MG63 (cell line): ENCODE measurements at places on chromosomes 6 and 20.

GRCh38 chr6:7152462-7152861 is 44.7 kb downstream of the RREB1 start:
- no peak for DNase-seq

DNA sequence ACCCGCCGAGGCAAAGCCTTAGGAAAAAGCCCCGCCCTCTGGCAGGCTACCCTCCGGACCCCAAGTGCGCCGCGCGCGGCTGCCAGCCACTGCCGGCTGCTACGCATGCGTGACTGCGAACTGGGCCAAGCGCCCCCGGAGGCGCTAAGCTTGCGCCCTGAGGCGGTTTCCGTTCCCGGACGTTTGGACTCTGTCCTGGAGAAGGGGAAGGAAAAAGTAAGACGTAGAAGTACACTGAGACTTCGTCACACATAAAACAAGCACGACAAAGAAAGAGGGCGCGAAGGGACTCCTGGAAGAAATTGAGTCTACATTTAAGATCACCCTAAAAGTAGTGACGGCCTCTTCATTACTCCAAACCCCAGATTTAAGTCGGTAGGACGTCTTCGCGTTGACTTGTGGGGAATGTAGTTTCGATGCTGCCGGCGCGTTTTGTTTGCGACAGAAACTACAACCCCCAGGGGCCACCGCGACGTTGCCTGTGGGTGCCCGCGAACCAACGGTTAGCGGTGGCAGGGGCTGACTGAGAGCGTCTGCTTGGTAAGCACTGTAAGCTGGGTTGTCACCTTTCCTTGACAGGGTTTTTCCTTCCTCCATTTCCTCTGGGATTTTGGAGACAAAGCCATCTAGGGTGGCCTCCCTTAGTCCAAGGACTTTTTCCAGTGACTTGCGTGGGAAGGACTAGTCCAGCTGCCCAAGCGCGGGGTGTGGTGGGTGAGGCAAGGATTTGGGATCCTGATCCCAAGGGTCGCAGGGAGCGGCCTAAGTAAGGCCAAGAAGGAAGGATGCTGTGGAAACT is at the start of gene CEP57L1:
Gene CEP57L1 (plus strand): TSS at position 472 of the 799 bp plus-strand sequence. CDS start 49,715 bp downstream, outside the sequence.
- peak; percentile 98 for DNase-seq

DNA sequence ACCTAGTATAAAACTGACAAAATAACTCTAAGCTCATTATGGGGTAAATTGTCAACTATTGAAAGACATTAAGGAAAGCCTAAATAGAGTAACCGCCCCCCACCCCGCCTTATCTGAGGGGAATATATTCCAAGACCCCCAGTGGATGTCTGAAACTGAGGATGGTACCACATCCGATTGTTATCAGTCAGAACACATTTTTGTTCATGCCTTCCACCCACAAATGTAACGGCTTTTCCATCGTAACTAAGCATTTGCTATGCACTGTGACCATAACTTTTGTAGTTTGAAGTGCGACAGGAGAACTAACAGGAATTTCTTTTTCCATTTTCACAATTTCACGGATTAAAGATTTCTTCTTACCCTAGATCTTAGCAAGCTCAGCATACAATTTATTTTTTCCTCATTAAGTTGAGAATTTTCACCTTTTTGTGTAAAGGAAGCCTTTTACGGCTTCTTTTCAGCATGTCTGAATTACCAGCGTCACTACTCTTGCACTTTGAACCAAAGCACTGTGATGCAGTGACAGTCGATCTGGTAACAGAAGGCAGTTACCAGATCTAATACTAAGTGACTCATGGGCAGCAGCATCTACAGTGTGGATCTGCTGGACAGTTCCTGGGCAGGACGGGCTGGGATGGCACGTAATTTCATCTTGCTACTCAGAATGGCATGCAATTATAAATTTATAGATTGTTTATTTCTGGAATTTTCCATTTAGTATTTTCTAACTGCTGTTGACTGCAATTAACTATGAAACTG is 11.8 kb downstream of the CFAP61 start:
- DNase-seq, result no peak

DNA sequence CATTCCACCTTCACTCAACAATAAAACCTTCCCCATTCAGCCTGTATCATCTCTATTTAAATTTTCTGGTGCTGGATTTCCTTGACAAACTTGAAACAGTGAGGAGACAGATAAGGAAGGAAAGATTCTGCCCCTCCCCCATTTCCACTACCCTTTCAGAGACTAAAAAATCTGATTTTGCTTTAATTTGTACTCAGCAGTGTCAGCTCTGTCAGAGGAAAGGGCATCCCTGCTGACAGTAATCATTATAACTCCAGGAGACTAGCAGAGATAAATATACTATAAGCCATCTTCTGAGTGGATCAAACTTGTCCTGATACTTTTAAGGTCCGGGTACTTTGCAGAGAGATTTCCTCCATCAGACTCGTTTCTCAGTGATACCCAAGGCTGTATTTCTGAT is 155.6 kb downstream of the SAMD5 start:
- no peak for DNase-seq

DNA sequence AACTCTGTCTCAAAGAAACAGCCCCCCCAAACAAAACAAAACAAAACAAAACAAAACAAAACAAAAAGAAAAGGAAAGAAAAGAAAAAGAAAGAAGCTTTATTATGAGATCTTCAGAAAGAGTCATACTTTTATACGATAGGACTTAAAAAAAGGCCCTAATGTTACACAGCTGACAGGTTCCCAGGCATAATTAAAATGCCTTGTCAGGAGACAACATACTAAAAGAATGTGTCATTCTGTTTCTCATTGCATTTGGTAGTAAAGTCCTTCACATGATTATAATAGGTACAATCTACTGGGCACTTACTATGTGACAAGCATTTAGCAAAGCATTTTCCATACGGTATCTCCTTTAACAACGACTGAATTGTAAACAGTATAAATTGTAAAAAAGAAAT is 36.4 kb upstream of the RPN2 start:
- DNase-seq, result no peak

- no peak for DNase-seq
These were observed 102.4 kb downstream of the TFAP2A start for GRCh38 chr6:10312445-10312844.

DNA sequence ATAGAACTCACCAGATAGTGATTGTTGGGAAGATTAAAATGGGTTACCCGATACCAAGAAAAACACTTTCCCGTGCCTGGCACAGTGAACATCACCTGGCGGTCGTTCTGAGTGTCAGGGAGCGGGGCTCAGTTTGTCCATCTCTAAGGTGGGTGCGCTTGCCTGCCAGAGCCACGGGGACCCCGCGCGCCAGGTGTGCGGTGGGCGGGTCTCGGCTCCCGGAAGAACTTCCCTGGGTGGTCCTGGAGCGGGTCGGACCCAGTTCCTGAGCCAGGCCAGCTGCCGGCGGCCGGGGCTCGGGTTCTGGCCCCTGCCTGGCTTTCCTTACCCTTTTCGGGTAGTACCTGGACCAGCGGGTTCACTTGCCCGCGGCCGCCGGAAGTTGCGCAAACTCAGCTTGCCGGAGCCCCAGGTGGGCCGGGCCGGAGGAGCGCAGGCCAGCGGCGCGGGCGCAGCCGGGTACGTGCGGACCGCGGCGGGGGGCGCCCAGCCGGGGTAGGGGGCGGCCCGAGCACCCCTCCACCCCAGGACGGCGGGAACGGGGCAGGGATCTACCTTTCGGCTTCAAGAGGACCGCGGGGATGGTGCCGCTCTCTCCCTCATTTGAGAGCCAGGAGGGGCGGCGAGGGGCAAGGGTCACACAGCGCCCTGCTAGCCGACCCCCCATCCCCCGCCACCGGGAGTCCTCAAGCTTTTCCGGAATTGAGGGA is 7.5 kb downstream of the FAM110A start:
- no peak for DNase-seq

DNA sequence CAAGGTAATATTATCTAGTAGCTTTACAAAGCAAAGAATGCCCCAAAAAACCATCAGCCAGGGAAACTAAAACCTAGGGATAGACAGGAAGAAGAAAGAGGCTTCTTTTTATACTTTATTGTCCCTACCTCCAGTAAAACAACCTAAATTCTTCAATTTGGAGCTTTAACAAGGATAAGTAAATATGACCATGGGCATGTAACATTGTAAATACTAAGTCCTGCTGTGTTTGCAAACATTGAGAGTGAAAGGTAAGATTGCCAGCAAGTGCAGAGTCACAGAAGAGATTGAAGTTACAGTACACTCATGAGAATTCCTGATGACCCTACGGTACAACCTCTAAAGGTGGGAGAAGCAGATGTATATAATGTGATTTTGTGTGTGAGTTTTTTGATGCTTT is 117.2 kb downstream of the FOXO3 start:
- no peak for DNase-seq

GRCh38 chr6:82891076-82891475 is 174.6 kb downstream of the UBE3D start:
- no peak for DNase-seq

- DNase-seq, result no peak
These were observed 115.4 kb downstream of the SLC23A2 start for GRCh38 chr20:4885877-4886276.

DNA sequence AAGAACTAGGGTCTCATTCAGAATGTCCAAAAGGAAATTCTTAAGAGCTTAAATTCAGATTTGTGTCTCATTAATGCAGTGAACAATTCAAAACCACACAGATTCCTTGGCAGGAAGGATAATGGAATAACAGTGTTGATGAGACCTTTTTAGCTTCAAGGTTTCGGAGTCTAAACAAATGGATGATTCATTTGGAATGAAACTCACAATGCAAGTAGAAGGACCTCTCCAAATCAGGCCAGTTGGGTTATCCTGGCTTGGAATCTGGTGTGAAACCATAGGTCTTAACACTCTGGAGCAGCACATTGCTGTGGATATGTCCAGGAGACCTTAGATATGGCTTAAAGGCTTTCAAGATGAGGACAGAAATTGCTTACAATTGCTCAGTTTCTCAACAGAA is 44.9 kb downstream of the KCTD20 start:
- peak; percentile 41 for DNase-seq

GRCh38 chr6:114739656-114740055 is 396.8 kb upstream of the HS3ST5 start:
- DNase-seq, result peak; percentile 6

DNA sequence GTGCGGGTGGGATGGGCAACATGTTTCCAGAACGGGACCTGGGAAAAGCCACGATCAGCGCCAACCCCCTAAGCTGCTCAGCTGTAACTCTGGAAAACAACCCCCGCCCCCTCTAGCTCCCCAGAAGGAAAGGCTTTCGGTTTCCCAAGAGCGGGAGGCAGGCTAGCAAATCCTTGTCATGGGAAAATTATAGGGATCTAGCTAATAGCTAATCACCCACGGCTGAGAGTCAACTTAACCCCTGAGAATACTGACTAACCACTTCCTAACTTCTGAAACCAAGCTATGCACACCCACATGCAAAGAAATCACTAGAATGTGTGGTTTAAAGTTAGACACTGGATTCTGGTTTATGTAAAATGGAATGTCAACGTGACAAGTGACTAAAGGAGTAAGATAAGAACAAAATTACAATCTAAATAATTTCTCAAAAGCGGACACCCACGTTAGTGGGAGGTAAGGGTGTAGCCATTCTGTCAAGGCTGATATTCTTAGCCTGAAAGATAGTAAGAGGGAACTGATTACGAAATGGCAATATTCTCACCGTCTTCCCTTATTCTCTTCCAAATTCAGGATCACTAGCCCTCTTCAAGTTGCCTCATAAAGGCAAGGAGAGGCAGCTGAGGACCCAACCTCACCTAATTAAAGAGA is 20.1 kb downstream of the JAG1 start:
- no peak for DNase-seq

GRCh38 chr6:12419631-12420272 is 129.6 kb downstream of the EDN1 start:
- no peak for DNase-seq

GRCh38 chr20:61556111-61556510 is 304.1 kb downstream of the CDH4 start:
- DNase-seq, result peak; percentile 82

DNA sequence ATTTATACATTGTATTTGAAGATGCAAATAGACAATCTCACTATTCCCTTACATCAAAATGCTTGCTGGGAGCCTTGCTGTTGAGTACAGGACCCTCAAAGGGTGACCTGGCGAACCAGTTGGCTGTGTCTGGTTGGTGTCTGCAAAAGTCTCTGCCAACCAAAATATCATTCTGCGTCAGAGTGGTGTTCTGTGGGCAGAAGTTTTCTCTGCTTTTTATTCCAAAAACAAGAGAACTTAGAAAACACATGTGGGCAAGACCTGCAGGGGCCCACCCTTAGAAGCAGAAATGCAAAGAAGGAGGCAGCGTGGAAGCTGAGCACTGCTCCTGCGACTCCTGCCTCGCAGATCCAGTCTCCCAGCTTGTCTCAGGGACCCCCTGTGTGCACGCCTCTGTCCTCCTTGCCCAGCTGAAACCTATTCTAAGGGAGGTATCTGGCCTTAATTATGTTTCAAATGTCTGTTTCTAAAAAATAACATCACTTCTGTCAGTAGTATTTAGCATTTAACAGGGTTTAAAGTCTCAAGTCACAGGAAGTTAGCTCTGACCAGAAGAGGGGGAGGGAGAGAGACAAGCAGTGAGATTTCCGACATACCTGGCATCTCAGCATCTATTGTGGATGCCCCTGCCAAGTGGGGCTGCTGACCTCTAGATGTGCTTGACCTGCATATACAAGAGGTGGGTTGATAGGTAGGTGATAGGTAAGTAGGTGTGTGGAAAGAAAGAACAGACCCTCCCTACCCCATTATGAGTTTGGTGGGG is 101.3 kb downstream of the SASH1 start:
- DNase-seq, result no peak

- DNase-seq, result no peak
These were observed 49.8 kb upstream of the NEDD9 start for GRCh38 chr6:11282245-11282644.

DNA sequence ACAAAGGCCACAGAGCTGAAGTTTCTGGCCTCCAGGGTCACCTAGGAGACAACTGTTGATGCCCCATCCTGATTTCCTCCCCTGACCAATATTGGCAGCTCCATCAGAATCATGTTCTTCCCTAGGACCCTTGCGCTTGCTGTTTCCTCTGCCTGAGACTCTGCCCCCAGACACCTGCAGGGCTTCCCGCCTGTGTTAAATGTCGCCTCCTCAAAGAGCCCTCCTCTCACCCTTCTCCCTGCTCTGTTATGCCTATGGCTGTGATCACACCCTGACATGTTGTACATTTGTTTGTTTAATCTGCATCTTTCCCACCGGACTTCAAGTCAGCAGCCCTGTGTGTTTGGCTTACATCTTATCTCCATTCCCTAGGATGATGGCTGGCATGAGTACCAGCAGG is 30.1 kb downstream of the DLGAP4 start:
- DNase-seq, result no peak

- peak; percentile 51 for DNase-seq
These were observed 664.8 kb upstream of the GJE1 start for GRCh38 chr6:141467881-141468280.

- no peak for DNase-seq
These were observed 9.0 kb upstream of the DDX27 start for GRCh38 chr20:49210101-49210756.
